ENCODE measurements at places on chromosomes 6 and 20. TPM values are rescaled to one million over a fixed set of nuclear protein-coding genes. Genes with fewer than 3 reads are reported as not detected.

TMEM63B gene
- 121 TPM for total RNA-seq

CLIC5 gene
- total RNA-seq, result not detected

SIM1 gene
- not detected for total RNA-seq

CUL9 gene
- total RNA-seq, result 48.2 TPM

FAM184A gene
- total RNA-seq, result not detected

GCLC gene
- 94.7 TPM for total RNA-seq

USP49 gene
- total RNA-seq, result 3.6 TPM

SLC22A3 gene
- 0.33 TPM for total RNA-seq

CCM2L gene
- not detected for total RNA-seq

GMPR gene
- total RNA-seq, result 0.51 TPM

TAP1 gene
- total RNA-seq, result 49.2 TPM

NTSR1 gene
- total RNA-seq, result 0.14 TPM
